ENCODE measurements at places on chromosomes 12 and 14. TPM values are rescaled to one million over a fixed set of nuclear protein-coding genes. Genes with fewer than 3 reads are reported as not detected.

The FERMT2 gene
- 310 TPM for total RNA-seq

DNA sequence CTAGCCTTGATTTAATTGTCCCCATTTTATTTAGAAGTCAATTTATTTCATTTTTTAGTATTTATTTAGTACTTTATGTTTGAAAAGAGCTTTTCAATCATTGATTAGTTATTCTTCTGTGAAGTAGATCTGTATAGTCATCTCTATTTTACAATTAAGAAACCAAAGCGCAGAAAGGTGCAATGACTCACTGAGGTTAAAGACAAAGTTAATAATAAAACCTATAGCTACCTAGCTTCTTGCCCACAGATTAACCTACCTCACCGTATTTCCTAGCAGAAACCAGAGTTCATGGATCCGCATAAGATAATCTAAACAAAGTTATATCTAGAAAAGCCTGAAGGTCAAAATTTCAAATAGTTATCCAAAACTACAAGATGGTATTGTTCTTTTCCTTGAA is 176.4 kb downstream of the GRIN2B start:
- no peak for DNase-seq

The OTUB2 gene
- 1.5 TPM for total RNA-seq

DNA sequence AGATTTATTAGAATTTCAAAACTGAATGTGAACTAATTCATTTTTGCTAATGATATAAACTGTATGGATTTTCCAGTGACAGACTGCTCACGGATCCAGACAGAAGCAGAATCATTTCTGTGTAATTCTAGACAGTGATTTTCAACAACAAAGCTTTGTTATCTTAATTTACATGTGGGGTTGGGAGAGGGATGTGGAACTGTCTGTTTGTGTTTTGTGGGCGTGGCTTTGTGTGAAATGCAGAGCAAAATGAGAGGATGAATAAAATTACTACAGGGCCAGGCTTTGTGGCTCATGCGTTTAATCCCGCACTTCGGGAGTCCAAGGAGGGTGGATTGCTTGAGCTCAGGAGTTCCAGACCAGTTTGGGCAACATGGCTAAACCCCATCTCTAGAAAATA is 834.7 kb downstream of the GALC start:
- DNase-seq = no peak

GRCh38 chr14:99774556-99775307 is 18.5 kb upstream of the EML1 start:
- peak; percentile 72 for DNase-seq

The CAND1 gene
- total RNA-seq = 112 TPM

DNA sequence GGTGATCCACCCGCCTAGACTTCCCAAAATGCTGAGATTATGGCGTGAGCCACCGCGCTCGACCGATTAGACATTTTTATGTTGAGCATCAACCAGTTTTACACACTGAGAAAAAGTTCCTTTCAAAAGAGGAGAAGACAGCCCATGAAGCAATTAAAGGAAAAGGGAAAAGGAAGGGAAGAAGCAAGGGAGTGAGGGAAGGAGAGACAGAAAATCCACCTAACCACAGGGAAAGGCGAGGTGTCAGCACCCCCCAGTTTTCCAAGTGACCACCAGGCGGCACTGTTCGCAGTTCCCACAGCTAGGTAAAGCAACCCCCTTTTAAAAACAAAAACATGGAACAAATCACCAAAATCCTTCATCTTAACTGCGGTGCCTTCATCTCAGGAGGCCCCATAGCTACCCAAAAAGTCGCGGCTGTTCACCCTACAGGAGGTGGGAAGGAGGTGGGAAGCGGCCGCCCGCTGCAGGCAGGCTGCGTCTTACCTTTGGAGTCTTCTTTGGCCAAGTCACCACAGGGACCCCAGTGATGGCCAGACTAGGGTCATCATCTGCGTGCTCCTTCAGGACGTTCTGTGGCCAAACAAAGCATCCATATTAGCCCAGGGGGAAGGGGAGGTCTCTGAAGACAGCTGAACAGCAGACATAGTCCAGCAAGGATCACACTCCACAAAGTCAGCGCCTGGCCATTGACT is 86.6 kb downstream of the KDM2B start:
- DNase-seq = peak; percentile 38

GRCh38 chr14:57652769-57653168 is 159.1 kb upstream of the CCDC198 start:
- DNase-seq = no peak

GRCh38 chr14:97517566-97518234 is 720.5 kb downstream of the VRK1 start:
- no peak for DNase-seq

The GPRC5D gene
- not detected for total RNA-seq

The GCH1 gene
- total RNA-seq = 9.1 TPM

GRCh38 chr12:113835896-113836295 is 130.2 kb downstream of the RBM19 start:
- DNase-seq = no peak

- no peak for DNase-seq
Observed at GRCh38 chr12:67751381-67751928, 102.9 kb downstream of the DYRK2 start.

DNA sequence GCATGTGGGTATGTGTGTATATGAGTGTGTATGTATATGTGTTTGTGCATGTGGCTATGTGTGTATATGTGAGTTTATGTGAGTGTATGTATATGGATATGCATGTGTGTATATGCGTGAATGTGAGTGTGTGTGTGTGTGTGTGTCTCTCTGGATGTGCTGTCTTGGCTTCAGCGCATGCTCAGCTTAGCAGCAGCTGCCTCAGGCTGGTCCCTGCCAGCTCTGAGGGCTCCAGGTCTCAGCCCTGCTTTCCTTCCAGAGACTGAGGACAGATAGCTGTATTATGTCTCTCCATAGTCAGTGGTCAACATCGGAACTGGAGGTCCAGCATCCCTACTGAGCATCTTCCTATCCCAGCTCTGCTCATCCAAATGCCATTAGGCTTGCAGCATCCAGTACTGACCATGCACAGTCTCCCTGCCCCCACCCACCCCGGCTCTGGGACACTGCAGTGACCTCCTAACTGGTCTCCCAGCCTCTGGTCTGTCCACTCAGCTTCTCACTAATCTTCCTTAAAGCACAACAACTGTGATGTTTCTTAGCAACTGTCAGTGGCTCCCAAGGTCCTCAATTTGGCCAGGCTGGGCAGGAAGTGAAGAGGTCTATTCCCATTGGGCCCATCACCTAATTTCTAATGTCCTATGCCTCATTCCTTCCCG is 22.8 kb downstream of the FAIM2 start:
- DNase-seq = no peak

GRCh38 chr12:42235426-42235825 is 2.6 kb downstream of the YAF2 start:
- DNase-seq = peak; percentile 44

- no peak for DNase-seq
Observed at GRCh38 chr12:56718636-56719035, 6.5 kb downstream of the NACA start.

The PLEKHG7 gene
- total RNA-seq = not detected

The PAH gene
- not detected for total RNA-seq

The LRTM2 gene
- not detected for total RNA-seq

DNA sequence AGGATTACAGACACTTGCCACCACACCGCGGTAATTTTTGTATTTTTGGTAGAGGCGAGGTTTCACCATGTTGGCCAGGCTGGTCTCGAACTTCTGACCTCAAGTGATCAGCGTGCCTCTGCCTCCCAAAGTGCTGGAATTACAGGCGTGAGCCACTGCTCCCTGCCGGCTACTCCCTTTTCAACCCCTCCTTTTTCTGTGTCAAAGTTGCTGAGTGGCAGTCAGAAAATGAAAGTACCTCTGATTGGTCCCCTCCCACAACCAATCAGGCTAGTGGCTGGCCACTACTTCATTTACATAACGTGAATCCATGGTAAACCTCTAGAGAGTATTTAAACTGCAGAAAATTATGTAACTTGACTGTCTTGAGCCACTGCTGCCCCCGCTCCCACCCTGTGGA is 5.9 kb downstream of the RESF1 start:
- DNase-seq = no peak

GRCh38 chr14:74324931-74325361 is 22.2 kb upstream of the ABCD4 start:
- peak; percentile 13 for DNase-seq

- peak; percentile 61 for DNase-seq
Observed at GRCh38 chr14:35855876-35856481, 29.8 kb downstream of the BRMS1L start.

The PLA2G1B gene
- total RNA-seq = not detected

The TMEM19 gene
- 21.0 TPM for total RNA-seq

The JPH4 gene
- not detected for total RNA-seq

DNA sequence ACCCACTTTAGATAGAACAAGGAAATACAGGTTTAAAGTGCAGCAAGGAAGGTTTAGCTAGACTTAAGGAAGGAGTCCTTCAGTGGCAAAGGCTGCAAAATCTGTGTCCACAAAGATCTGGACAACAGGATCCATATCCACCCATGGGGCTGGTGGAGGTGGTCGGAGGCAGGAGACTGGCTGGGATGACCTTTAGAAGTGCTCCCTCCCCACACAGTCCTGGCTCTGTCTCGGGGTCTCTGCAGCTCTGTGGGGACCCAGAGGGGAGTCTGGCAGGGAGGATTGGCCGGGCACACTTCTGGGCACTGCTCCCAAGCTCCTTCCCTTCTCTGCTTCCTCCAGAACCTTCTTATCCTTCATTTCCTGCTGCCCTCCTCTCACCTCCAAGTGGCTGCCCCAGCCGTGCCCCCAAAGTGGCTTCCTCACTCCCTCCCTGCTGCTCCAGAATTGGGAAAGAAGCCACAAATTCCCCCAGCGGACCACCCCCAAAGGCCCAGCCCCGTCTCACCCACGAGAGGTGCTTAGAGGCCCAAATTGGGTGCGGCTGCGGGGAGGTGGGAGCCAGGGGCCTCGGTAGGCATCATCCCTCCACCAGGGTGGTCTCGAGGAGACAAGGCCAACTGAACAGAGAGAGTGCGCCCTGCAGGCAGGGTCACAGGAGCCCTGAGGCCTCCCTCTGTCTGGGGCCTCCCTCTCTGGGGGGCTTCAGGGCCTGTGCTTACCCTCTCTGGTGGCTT is 21.9 kb upstream of the PGF start:
- no peak for DNase-seq

DNA sequence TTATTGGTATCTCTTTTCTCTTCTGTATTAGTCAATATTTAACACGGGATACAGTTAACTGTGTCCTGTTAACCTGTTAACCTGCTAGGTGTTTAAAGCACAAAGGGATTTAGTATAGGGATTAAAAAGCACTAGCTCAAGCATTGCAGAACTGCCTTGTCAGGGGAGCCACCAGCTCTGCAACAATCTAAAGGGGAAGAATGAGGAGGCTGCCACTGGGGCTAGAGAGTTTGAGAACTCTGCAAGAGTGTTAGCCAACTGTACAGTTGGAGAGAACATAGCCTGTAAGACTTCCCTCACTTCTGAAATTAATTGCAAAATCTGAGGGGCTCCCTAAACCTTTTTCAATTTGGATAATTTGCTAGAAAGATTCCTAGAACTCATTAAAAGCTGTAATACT is 6.5 kb upstream of the VRK1 start:
- no peak for DNase-seq

The DAO gene
- total RNA-seq = 22.1 TPM

GRCh38 chr12:108495054-108495453 is 20.0 kb upstream of the FICD start:
- peak; percentile 28 for DNase-seq

The CCDC175 gene
- total RNA-seq = not detected

The FAM186B gene
- not detected for total RNA-seq

DNA sequence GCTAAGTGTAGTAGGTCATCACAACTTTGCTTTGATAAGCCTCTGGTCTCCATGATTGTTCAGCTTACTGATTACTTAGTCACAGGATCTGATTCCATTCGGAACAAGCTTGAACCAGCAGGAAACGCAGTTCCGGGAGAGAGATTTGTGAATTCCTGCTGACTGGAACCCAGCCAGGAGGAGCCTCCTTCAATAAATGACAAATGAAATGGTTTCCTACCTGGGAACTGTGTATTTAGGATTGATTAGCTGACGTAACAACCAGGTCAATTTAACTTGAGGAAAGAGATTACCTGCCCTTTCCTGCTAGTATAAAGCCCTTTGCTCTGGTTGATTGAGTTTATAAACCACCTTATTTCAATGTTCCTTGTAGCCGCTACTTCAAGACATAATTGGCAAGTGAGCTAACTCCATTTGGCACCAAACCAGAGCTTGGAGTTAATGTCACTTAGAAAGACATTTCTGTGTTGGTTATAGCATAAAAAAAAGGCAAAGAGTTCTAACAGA is 35.1 kb upstream of the KCNH3 start:
- peak; percentile 16 for DNase-seq

Measured in G401 (cell line).